CD4-positive, CD25-positive, alpha-beta regulatory T cell (primary cell): ENCODE measurements at places on chromosomes 7 and 10.

DNA sequence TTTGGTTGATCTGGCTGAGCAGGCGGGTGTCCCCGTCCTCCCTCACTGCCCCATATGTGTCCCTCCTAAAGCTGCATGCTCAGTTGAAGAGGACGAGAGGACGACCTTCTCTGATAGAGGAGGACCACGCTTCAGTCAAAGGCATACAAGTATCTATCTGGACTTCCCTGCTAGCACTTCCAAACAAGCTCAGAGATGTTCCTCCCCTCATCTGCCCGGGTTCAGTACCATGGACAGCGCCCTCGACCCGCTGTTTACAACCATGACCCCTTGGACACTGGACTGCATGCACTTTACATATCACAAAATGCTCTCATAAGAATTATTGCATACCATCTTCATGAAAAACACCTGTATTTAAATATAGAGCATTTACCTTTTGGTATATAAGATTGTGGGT, 26.9 kb upstream of the TRIM56 start:
- peak; percentile 15 for DNase-seq

DNA sequence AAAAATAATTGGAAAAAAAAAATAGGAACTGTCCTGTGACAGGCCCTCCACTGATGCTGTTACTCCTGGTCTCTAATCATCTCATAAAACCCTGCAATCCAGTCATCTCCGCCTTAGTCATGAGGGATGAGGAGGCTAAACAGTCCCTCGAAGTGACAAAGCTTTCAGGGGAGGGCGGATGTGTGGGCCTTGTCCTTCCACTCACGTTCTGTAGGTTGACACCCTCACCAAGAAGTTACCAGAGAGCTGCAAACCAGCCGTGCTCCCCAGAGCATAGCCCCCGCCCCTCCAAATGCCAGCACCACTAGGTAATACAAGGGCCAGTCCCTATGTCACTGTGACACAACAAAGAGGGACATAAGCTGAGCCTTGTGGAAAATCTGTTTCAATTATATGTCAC, 11.9 kb downstream of the COBL start:
- no peak for DNase-seq

DNA sequence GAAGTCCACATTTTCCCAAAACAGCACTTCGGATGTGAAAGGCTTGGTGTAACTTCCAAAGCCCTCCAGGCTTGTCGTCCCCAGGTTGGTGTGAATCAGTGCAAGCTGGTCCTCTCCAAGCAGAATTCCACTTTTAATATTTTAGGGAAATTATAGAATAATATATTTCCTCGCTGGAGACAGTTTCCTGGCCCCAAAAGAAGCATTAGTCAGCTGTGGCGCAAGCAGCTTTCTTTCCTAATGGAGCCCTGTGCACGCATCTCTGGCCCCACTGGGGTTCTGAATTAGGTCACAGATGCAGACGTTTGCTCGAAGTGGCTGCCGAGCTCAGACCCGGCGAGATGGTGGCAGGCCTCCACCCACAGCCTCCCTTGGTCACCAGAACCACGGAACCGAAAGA, 33.3 kb upstream of the MNX1 start:
- DNase-seq: no peak

DNA sequence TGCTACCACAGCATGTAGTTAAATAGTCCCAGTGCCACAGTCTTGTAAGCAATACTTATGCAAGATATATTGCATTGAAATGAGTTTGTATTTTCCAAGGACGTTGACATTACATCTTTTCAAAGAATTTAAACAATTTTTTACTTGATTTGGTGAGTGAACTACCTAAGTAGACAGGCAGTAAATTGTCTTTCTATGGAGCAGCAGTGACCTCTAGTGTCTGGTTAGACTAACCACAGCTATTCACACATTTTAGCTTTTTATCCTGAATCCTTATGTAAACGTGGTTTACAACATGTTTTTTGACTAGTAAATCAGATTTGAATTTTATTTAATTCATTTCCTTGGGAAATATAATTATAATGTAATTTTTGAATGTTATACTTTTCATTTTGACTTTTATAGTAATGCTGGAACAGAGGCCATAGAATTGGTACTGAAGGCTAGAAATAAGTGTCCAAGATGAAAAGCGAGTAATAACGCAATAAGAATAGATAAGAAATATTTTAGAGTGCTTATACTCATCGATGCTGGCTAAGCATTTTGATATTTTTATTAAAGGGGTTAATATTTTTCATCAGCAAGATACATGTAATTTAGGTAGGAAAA, 5.6 kb downstream of the LRRTM3 start:
- DNase-seq: no peak

DNA sequence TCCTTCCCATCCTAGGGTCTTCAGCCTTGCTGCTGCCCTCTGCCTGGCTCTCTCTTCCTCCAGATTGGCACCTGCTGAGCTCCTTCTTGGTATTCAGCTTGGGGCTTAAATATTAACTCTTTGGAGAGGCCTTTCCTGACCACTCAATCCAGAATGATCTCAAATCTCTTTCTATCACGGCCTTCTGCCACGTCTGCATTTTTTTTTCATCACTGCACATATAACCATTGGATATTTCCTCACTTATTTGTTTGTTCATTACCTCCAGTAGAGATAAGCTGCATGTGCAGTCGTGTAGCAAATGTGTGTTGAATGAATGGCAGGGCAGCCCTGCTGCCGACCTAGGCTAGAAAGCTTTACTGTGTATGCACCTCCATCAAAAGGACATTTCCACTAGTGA, 51.6 kb upstream of the MPP7 start:
- DNase-seq: no peak

GRCh38 chr10:132961420-132961786, 19.0 kb upstream of the CFAP46 start:
- no peak for DNase-seq

DNA sequence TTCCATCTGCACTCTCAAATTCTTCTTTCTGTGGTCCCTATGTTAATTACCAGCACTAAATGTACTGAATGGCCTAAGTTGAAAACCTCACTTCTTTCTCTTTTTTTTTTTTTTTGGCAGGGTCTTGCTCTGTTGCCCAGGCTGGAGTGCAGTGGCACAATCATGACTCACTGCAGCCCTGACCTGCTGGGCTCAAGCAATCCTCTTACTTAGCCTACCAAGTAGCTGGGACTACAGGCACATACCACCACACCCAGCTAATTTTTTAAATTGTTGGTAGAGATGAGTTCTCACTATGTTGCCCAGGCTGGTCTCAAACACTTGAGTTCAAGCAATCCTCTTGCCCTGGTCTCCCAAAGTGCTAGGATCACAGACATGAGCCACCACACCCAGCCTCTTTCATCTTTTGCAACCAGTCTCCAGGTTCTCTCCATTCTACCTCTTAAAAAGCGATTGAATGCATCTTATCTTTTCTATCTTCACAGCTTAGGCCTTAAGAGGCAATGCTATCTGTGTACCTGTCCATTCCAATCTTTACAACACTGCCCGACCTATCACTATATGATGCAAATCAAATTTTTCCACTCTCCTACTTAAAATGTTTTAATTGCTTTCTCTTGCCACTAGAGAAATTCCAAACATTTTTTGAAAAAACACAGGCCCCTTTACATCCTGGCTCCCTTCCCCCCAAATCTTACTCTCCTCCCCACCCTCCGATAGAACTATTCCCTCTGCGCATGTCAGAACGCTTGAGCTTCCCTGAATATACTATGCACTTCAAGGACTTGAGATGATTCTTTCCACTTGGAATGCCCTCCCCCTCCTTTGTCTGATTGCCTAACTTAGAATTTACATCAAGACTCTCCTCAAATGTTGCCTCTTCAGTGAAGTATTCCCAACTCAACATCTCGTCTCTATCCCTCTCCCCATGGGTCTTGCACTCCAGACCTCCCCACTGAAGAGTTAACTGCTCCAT, 6.0 kb downstream of the ICA1 start:
- DNase-seq: no peak

DNA sequence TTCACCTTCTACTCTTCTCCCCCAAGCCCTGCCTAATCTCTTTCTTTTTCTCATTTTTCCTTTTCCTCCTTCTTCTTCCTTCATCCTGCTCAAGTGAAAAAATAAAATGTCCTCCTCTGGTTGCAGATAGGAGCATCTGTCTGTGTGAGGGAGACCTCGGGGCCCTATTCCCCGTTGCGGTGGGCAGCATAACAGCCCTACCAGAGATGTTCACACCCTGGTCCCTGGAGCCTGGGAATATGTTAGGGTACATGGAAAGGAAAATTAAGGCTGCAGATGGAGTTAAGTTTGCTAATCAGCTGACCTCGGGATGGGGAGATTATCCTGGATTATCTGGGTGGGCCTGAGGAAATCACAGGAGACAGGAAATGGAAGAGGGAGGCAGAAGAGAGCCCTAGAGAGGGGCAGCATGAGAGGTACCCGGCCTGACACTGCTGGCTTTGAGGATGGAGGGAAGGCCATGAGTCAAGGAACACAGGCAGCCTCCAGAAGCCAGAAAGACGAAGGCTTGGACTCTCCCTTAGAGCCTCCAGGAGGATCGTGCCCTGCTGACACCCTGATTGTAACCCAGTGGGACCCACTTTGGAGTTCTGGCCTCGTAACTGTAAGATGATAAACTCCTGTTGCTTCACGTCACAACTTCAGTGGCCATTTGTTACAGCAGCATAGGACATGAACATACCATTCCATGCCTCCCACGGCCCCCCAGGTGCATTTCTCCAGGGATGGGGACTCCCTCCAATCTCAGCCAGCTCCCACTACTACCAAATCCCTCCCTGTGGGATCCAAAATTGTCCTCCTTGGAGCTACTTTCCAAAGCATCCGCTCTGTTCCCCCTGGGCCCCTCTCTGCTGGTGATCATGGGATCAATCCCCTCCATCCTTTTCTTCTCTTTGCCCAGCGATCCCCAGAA, 39.0 kb upstream of the ZMIZ1 start:
- no peak for DNase-seq

DNA sequence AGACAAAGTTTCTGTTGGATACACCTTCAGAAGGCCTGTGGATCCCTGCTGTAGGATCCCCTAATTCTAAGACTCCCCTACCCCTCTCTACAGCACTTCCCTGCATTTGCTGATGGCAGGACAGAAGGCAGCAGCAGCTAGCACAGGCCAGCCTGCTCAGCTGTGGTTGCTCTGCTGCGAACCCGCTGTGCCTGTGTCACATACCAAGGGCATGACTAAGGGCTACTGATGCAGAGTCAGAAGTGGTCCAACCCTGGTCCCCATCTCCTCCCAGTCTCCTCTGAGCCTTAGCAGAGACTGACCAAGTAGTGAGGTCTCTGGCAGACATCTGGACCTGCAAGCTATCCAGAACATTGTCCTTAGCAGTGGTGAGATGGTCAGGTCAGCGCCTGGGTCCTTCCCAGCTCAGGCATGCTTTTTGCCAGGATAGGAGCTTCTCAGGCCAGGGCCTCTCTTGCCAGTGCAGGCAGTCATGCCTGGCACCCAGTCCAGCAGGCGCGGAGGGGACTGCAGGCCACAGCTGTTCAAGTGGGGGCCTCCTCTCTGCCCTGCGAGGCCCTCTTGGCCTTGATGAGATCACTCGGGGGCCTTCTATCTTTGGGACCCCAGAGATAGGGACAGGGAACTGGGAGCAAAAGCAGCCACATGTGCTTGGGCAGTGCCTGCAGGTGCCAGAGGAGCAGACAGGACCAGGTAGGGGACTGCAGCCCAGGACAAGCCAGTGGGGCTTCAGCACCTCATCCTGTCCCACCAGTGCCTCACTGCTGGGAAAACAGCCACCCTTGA, 146.4 kb downstream of the ZNF248 start:
- no peak for DNase-seq

GRCh38 chr10:79409726-79410085, 35.7 kb downstream of the ZCCHC24 start:
- no peak for DNase-seq
